ENCODE measurements at places on chromosomes 6 and 20.

- no peak for DNase-seq
Observed at GRCh38 chr6:18016133-18016532, 28.7 kb upstream of the KIF13A start.

GRCh38 chr6:3294921-3295871 is 36.4 kb downstream of the PSMG4 start:
- no peak for DNase-seq

- no peak for DNase-seq
Observed at GRCh38 chr6:163963205-163964120, 548.9 kb downstream of the QKI start.

- DNase-seq = no peak
Observed at GRCh38 chr6:119586250-119586882, 236.8 kb upstream of the MAN1A1 start.

DNA sequence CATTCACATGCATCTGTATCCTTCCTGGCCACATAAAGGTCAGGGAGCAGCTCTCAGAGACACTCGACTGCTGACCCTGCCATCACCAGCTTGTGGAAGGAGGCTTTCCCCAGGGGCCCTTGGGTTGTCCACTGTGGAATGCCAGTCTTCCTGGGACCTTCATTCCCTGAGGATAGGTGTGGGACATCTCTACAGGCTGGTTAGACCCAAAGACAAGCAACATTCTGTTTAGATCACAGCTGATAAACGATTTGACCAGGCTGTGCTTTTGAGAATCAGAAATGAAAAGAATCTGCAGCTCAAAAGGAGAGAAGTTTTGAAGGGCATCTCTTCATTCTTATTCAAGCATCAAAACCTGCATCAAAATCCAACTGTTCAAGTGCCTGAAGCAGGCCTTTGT is 18.2 kb upstream of the SH3BGRL2 start:
- no peak for DNase-seq

DNA sequence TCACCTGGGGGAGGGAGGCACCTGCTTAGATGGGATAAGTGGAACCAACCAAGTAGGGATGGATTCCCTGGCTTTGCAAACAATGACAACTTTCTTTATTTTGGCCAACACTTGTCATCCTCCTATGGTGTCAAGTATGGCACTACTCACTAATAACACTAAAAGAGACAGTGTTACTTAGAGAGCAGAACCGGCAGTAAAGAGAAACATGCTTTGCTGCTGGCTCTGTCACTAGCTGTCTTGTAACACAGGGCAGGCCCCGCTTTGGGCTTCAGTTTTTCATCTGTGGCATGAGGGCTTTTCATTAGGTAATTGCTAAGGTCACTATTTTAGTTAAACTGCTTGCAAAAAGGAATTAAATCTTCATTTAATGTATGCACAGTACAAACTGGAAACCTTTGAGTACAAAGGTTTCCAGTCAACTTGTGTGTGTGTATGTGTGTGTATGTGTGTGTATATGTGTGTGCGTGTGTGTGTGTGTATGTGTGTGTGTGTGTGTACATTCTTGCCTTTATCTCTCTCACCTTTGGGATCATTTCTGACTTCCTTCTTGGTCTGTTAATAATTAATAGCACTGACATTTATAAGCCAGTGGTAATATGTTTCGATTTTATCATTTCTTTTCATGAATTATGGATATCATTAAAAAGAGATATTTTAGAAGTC is 64.7 kb downstream of the BTBD3 start:
- DNase-seq = no peak

- DNase-seq = no peak
Observed at GRCh38 chr6:112575309-112575834, 228.2 kb downstream of the RFPL4B start.

DNA sequence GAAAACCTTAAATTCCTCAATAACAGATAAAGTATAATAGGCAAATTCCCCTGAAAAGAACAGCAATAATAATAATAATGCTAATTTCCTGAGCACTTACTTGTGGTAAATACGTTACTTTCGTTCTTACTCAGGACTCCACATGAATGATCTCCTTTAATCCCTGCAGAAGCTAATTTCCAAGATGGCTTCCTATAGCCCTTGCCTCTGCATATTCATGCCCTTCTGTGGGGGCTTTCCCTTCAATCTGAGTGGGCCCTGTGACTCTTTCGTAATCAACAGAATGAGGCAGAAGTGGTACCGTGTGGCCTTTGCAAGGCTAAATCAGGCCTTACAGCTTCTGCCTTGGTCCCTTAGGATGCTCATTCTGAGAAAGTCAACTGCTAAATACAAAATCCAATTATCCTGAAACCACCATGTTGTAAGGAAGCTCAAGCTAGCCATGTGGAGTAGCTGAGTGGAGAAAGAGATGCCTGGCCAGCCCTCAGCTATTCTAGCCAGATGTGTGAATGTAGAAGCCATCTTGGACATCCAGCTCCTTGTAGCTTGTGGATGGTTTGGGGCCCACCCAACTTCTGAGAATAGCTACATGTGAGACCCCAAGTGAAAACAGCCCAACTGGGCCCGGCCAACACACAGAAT is 50.5 kb downstream of the MCUR1 start:
- peak; percentile 18 for DNase-seq

- DNase-seq = no peak
Observed at GRCh38 chr6:153539602-153540001, 408.5 kb upstream of the RGS17 start.

- DNase-seq = no peak
Observed at GRCh38 chr6:136717716-136717990, 74.6 kb downstream of the MAP3K5 start.

DNA sequence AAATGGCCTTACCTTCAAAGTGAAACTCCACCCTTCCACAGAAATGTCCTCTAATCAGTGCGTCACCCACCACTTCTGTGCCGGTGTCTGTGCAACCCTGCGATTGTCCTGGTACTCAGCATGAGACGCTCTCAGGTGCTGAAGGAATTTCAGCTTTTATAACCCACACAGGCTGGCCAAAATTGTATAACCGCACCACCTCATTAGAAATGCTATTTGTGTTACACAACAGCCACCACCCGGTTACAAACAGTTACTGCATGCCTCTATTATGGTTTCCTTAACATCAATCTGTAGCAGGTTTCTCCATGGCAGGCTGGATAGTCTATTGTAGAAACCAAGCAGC is 51.5 kb downstream of the SLC23A2 start:
- DNase-seq = no peak

GRCh38 chr6:34544776-34545471 is 11.2 kb downstream of the SPDEF start:
- DNase-seq = no peak

DNA sequence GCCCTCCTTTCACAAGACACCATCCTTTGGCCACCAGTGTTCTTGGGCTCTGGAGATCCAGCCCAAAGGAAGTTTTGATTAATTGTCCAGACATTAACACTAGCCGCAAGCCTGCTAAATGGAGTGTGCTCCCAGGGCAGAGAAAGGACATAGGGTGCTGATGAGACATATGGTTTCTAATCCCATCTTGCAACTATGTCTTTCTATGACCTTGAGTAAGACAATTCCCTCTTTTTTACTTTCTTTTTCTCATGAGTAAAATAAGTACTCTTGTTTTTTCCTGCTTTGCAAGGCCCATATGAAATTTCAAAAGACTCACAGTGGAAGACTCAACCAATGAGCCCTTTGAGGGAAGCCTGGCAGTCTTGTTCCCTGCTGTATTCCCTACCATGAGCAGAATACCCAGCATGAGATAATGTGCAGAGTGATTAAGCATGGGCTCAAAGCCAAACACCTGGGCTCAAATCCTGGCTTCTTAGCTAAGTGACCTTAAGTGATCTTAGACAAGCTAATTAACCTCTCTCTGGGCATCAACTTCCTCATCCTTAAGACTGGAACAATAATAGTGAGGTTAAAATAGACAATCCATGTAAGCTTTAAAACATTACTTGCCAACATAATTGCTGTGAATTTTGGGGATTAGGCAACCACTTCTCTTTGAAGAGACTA is at the start of gene WFDC10B:
TSS of gene WFDC10B (minus strand) at position 51 of the 669 bp plus-strand sequence. CDS start 19,027 bp downstream, outside the sequence.
- no peak for DNase-seq

DNA sequence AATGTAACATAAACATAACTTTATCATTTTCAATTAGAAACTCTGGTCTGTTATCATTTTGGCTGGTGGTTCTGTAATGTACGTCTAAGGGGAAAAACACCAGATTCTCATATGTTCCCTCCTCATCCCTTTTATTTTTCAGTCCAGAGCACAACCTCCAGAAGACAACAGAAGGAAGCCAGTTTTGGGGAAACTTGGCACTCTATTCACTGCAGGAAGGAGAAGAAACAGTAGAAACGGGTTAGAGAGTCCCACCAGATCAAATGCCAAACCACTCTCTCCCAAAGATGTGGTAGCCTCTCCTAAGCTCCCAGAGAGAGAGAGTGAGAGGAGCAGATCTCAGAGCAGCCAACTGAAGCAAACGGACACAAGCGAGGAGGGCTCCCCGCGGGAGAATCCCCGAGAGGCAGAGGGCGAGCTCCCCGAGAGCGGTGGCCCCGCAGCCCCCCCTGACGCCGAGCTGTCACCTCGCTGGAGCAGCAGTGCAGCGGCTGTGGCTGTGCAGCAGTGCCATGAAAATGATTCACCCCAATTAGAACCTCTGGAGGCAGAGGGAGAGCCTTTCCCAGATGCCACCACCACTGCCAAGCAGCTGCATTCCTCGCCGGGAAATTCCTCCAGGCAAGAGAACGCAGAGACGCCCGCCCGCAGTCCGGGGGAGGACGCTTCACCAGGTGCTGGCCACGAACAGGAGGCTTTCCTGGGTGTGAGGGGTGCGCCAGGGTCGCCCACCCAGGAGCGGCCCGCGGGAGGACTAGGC is 117.8 kb downstream of the RTN4IP1 start:
- DNase-seq = peak; percentile 62

- DNase-seq = peak; percentile 12
Observed at GRCh38 chr6:128259029-128259724, 261.2 kb downstream of the PTPRK start.

- no peak for DNase-seq
Observed at GRCh38 chr20:46962452-46963195, 68.0 kb downstream of the EYA2 start.

DNA sequence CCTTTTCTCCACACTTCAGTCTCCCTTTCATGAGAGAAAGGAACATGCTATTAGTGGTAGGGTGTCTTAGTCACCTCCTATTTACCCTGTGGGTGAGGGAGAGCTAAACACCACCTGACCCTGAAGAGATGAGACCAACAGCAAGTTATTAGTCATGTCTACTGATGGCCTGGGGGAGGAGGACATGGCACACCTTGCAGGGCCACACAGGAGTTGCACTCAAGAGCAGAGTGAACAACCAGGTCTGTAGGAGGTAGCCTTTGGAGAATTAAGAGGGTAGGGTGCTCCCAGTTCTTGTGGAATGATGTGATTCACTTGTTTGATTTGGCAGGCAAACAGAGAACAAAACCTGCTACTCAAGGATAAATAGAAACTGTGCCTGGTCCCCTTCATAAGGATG is 82.7 kb upstream of the FABP7 start:
- DNase-seq = no peak

GRCh38 chr20:20251836-20252235 is 116.1 kb upstream of the INSM1 start:
- no peak for DNase-seq

DNA sequence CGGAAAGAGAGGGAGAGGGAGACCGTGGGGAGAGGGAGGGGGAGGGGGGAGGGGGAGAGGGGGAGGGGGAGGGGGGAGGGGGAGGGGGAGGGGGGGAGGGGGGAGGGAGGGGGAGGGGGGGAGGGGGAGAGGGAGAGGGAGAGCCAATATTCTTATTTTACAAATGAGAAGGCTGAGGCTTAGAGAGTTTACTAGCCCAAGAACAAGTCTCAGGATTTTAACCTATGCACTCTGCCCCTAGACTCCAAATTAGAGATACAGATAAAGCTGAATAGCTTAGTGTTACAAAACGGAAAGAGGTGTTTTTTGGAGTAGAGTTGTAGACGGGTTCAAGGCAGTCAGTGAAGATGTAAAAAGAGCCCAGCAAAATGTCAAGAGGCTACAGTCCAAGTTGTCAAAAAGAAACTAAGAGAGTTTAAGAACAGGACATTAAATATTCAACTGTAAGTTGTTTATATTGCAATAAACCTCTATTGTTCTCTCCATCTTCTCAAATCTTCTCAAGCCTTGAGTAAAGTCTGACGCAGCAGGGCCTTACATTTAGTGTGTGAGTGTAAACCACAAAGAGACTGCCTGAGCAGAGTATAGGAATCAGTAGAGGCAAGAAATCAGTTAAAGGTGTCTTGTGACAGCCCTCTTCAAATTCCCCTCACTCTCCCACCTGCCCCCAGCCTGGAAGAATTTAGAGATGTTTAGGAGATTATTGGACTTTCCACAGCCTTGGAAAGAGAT is 34.9 kb upstream of the AKIRIN2 start:
- no peak for DNase-seq

- DNase-seq = no peak
Observed at GRCh38 chr6:33007831-33008400, 1.5 kb downstream of the HLA-DOA start.

DNA sequence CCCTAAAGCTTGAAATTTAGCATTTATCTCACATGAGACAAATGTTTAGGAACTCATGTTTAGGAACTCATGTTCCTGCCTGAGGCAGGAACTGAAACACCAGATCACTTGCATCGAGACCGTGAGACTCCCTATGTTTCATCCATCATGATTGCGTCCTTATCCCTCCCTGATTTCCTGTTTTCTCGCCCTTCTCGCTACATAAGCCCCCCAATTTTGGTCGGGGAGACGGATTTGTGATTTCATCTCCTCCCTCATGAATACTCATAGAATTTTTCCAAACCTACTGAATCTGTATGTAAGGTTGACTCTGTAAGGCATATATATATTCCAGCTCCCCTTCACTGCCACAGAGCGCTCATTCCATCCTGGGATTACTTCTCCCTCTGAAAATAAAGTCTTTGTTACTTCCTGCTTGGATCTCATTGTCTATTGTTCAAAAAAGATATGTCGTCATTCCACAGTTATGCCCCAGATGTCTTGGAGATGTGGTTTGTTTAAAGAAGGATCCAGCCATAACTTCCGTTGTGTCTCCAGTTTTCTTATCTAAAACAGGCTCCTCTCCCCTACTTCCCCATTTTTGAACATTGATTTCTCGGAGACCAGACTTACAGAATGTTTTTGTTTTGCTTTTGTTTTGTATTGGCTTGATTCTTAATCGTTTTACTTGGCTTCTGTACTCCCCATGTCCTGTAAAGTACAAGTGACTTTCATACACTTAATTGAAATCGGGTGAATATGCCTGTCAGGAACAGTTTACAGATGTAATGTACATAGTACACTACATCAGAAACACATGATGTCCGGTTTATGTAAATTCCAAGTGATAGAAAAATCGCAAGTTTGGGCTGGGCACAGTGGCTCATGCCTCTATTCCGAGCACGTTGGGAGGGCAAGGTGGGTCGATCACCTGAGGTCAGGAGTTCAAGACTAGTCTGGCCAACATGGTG is 118.7 kb downstream of the HFE start:
- DNase-seq = no peak

DNA sequence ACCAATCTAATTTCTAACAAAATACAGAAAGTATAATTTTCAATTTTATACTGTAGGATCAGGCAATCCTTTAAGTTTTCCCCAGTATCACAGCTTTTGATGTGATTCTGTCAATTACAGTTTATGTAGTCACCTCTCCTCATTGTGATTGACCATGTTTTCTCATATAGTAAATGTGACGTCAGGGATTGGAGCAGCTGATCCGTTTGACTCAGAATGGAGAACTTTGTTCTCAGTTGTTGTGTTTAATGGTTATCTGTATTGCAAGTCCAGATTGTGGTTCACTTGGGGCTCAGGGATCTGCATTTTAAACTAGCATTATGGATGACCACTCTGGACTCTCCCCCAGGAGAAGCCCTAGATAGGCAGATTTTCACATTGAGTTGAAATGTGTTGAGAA is 90.6 kb downstream of the DNAH8 start:
- DNase-seq = no peak
